GDM1 (cell line): ENCODE measurements at places on chromosomes 4 and X.
A peak's percentile ranks its signal among the peaks of the same experiment; 100 is the strongest.

DNA sequence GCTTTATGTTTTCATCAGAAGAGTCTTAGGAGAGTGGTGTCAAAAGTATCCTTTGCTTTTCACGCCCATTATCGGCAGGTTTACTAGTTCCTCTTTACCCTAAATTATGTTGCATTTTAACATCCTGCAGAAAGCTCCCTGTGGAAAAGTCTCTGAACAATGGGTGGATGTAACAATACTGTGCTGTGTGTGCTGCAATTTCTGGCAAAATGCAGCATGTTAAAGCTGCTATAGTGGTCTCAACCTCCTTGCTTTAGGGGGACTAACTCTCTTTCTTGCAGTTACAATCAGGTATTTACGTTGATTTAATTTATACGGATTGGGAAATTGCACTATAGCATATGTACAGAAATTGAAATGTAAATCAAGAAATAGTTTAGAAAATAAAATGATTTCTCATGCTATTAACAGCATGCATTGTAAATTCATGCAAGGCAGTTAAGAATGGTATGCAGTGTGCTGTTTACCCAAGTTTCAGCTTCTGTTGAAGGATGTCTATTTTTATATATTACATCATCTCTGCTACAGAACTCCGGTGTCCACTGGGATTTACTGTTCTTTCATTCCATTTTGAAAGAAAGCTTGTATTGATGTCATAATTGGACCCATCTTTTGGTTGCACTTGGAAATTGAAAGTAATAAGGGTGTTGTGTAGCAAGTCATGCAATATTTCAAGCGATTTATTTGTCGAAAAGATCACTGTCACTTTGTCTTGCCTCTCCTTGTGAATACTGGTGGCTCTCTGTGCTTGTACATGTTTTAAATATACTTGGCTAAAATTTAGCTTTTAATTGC lies 145.7 kb downstream of the RAPGEF2 start:
- DNase-seq: no peak

GRCh38 chr4:54226404-54227255 lies 2.5 kb upstream of the PDGFRA start:
- DNase-seq: no peak

DNA sequence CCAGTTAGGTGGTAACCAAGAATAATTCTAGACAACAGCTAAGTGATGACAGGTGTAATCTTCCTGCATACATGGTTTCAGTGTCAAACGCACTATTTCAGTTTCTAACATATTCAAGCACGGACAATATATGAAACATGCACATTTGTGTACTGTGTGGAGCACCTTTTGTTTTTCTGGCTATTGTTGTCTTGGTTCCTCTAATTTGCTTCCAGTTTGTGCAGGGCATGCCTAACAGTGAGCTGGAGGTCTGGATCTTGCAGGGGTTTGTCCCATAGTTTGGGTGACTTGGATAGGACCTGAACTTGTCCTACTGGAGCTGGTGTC lies 70.5 kb upstream of the TBC1D9 start:
- no peak for DNase-seq

- DNase-seq: peak; percentile 43
These were observed 95.7 kb upstream of the AFAP1 start for GRCh38 chr4:8035371-8035780.

DNA sequence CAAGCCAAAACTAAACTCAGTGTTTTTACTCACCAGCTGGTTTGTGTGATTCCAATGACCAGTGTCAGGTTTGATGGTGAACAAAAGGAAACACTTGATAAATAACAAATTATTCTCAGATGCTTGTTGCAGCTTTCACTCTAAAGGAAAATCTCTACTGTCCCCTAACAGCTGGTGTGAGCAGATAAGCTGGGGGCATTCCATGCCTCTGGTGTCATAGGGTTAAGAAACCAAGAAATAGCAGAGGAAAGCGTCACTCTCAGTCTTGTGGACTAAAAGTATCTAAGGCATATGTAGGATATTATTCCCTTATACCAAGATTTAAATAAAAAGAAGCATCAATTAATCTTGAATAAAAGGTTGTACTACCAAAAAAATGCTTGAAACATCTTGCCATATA lies 24.3 kb downstream of the TRPC5 start:
- DNase-seq: no peak

- no peak for DNase-seq
These were observed 34.8 kb downstream of the UBE2K start for GRCh38 chr4:39732728-39733127.

DNA sequence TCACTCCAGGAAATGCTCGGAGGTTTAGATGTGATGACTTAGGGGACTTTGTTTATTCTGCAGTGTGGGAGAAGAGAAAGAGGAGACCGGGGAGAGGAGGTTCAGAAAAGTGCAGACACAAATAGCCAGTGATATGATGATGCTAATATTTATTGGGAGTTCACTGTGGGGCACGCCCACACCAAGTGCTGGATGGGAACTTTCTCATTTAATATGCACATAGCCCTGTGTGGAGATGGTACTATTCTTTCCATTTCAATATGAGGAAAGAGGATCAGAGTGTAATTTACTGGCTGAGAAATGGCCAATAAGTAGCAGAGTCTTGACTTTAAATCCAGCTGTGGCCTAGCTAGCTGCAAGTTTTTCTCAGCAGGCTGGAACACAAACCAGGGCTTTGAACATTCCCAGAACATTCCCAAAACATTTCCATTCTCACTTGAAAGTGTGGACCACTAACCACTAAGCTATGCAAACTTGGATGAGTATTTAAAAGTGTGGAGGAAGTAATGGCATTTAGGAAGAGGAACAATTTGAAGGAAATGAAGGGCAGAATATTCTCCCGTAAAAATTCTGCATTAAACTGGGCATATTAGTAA lies 231.7 kb downstream of the HS3ST1 start:
- no peak for DNase-seq

DNA sequence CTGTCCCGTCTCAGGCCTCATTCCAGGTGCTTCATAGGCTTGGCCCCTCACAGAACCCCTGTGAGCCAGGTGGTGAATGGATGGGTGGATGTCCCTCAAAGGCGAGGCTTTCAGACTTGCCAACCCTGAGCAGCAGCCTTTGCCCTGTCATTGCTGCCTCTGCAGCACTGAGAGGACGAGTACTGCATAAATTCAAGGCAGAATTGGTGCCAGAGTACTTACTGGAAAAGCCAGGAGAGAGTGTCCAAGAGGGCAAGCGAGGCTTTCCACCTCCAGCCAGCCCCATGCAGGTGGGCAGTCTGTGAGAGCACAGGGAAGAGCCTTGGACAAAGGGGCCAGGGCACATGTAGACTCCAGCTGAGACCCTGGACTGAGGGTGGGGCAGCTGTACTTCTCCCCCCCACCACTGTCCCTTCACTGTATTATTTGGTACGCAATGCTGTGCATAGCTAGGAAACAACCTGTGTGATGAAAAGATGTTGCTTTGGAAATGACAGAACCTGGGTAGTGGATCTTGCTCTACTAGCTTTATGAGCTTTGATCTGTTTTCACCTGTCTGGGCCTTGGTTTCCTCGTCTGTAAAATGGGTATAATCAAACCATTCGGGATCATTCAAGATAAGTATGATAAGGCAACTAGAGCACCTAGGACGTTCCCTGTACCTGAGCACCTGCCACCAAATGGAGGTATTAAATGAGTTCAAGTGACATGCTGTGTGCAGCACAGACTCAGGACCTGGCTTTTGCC lies 224.9 kb upstream of the PSAPL1 start:
- no peak for DNase-seq

DNA sequence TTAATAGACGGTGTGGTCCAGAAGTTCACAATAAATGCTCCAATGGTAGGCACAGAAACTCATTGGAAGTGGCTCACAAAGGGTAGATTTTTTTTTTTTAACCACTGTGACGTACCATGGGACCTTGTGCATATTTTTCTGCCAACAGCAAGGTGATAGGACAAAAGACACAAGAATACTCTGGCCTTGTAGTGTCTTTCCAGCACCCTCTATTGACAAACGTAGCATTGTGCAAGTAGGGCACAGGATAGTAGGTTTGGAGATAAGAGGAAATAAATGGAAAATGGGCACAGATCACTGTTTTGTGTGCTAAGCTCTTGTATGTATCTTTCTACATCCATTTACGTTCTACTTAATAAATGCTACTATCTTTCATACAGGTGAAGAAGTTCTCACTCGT lies 2054.9 kb downstream of the PCDH7 start:
- peak; percentile 20 for DNase-seq

DNA sequence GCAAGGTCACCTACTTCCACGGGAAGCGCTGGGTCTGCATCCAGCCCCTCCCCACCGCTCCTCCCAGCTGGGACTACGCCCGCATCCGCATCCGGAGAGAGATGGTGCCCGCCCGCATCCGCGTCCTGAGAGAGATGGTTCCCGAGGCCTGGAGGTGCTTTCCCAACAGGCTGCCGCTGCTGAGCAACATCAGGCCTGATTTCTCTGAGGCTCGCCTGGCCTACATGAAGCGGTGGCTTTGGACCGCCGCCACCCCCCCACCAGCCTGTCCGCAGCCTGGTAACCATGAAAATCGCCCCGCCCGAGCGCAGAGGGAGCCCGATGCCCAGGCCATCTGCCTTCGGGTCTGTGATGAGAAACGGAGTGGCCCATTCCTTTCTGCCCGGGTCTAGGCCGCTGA lies 18.1 kb downstream of the CLTRN start:
- no peak for DNase-seq
